ENCODE measurements at places on chromosomes 6 and 20.

GRCh38 chr20:36604952-36605398 lies 604 bp upstream of the RAB5IF start:
- peak; percentile 4 for ATAC-seq

- ATAC-seq = peak; percentile 18
These were observed 13.1 kb downstream of the JAG1 start for GRCh38 chr20:10660661-10661060.

GRCh38 chr6:149754548-149754947 lies 5.0 kb downstream of the PCMT1 start:
- peak; percentile 35 for ATAC-seq

DNA sequence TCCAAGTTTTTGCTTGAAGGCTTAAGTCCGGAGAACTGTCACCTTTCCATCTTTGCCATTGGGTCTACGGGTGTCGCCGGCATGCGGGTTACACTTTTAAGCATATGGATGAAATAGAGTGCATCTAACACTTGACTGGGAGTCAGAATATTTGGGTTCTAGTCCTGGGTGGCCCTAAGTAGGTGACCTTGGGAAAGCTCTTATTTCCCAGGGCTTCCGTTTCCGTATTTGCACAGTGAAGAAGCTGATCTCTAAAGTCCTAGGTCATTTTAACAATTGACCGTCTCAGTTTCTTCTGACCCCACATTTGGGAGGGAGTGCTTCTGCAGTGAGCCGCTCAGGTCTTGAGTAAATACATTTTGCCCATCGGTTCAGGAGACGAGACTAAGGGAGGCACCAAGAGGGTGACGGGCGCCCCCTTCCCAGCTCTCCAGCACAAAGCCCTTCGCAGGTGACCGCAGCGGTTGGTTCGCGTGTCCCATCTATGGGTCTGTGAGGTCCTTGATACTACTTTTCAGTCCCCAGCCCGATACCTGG lies 651 bp upstream of the BLTP3A start:
- ATAC-seq = peak; percentile 31

DNA sequence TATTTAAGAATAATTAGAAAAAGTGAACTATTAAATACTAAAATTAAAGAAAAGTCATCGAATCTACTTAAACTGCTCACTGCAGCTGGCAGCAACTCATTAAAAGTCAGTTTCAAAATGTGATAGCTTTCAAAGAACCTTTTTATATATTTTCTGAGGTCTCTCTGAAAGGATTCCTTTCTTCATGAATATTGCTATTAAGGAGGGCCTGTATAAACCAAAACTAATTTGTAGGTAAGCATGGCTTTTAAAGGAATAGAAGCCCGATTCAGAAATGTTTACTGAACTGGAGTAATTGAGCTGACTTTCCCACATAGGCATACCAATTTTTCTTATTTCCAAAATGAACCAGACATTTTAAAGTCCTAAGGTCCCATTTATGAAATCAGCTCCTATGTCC lies 41.2 kb upstream of the ENPP1 start:
- ATAC-seq = no peak

- ATAC-seq = no peak
These were observed 31.8 kb upstream of the APCDD1L start for GRCh38 chr20:58546756-58547622.

DNA sequence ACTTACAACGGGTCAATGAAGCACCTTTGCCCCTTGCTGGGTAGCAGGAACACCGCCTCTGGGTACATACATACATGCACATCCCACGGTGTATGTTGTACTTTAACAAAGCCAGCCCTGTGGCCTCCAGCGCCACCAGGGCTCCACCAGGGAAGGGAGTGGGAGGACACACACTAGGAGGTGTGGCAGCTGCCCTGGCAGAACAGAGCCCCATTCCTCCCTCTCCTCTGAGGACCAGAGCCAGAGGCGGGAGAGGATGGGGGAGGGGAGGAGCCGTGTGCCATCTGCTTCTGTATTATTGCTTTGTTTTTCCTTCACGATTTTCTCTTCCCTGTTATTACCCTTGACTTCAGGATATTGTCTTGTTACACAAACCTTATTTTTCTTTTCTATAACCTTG lies 105.8 kb upstream of the TRAF3IP2 start:
- ATAC-seq = no peak

DNA sequence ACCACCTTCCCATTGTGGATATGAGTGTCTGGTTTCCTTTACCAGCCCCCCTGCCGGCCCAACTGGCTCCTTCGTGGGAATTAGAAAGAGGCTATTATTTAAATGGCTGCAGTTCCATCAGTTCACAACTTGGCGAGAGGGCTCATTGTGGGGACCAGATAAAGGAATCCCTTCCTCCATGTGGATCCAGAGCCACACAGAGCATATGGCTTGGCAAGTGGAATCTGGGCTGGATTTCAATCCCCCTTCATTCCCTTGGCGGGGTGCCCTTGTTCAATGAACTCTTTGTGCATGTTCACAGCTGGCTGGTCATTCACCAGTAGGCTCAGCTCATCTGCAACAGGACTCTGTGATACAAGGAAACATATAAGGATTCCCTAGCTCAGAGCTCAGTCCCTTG lies 140.6 kb downstream of the OPN5 start:
- no peak for ATAC-seq

- peak; percentile 77 for ATAC-seq
These were observed 207.5 kb downstream of the HIVEP2 start for GRCh38 chr6:142737368-142738034.

DNA sequence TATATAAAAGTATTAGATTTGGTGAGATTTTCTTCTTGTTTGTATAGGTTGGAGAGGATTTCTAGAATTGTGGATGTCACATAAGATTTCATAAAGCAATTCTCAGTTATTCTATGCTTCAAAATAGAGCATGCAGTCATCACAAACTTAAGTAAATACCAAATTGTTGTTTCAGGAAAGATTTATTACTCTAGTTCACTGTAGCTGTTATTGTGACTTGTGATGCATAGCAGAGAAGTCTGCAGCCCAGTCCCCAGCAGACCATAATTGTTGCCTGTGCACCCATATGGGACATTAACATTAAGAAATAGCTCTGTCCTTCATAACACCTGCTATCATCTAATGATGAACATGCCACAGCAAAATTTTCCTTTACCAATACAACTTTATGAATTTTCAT lies 228.0 kb upstream of the FAM83B start:
- no peak for ATAC-seq

Data from esophagus mucosa (tissue), 1 donor.